ENCODE measurements at places on chromosomes 3 and 15.

GRCh38 chr3:13718000-13718399, 161.9 kb downstream of the WNT7A start:
- DNase-seq: no peak

DNA sequence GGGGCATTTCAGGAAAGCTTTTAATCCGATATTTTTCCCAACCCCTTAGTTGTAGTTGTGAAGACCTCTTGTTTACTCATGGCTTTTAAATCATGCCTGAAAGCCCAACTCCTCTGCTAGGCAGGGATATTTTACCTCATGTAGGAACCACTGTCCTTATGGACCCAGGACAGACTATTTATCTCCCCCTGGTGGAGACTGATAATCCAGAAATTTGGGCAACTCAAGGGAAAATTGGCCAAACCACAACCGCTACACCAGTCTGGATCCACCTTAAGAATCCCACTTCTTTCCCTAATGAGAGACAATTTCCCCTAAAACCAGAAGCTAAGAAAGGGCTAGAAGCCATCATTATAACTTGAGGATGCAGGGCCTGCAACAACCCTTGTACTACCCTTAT, 248.1 kb upstream of the STAC start:
- no peak for DNase-seq

DNA sequence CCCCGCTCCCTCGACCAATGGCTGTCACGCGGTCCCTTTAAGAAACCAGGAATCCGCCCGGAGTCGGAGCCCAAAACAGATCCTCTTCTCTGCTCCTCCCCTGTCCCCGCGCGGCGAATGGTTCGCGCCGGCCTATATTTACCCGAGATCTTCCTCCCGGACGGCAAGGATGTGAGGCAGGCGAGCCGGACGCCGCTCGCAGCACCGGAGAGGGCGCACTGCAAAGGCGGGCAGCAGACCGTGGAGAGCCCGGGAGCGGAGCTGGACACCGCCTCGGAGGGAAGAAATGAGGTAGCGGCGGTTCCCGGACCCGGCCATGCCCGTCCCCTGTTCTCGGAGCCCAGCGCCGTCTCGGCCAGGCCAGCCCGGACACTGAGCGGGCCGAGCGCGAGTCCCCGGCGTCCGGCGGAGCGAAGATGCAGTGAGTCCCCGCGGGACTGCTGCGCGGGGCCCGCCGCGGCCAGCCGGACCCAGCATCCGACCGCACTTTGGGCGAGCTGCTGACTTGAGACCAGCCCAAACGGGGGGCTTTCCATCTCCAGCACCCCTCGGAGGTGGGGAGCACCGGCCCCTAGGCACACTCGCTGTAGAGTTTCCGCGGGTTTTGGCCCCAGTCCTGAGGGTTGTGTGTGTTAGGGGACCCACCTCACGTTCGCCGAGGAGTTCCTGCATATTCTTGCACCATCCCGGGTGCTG, at the start of gene FAM43A:
FAM43A (plus strand) TSS at position 166 of the 696 bp plus-strand sequence. CDS start 944 bp downstream, outside the sequence.
- DNase-seq: peak; percentile 97

DNA sequence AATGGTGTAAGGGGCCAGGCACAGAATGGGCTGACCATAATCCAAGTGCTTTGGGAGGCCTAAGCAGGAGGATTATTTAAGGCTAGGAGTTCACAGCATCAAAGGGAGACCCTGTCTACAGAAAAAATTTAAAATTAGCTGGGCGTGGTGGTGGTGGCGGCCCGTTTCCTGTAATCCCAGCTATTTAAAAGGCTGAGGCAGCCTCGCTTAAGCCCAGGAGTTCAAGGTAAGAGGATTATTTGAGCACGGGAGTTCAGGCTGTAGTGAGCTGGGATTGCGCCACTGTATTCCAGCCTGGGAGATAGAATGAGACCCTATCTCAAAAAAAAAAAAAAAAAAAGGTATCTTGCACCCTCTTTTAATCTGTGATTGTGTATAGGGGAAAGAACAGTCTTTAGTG, 1.9 kb downstream of the TMA7 start:
- DNase-seq: no peak

GRCh38 chr15:90889736-90890456, 5.6 kb downstream of the FES start:
- DNase-seq: peak; percentile 46

- no peak for DNase-seq
Measured at GRCh38 chr3:161349529-161350312, 21.6 kb downstream of the SPTSSB start.

GRCh38 chr15:100794008-100794407, 85.6 kb upstream of the ALDH1A3 start:
- DNase-seq: no peak

DNA sequence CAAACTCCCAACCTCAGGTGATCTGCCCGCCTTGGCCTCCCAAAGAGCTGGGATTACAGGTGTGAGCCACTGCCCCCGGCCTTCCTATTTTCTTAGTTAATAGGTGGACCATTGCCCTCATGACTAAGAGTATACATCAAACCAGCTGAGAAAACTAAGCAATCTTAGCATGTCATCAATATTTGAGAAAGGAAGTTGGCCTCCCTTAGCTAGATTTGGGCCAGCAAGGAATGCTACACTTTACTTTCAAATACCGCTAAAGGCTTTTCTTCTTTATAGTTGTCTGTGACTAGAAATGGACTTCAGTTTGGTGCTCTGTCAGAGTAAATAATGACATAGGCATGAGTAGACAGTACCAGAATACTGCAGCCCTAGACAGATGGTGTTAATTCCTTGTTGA, 199.3 kb downstream of the GAP43 start:
- no peak for DNase-seq

- peak; percentile 78 for DNase-seq
Measured at GRCh38 chr3:46908986-46909534, 31.5 kb downstream of the PTH1R start.

- no peak for DNase-seq
Measured at GRCh38 chr3:71694358-71694999, 30.7 kb downstream of the EIF4E3 start.

GRCh38 chr3:2735392-2735894, 374.7 kb downstream of the IL5RA start:
- DNase-seq: no peak

GRCh38 chr15:60363087-60363549, 34.7 kb downstream of the ANXA2 start:
- DNase-seq: no peak

GRCh38 chr3:20236603-20237002, 50.6 kb upstream of the SGO1 start:
- DNase-seq: no peak

DNA sequence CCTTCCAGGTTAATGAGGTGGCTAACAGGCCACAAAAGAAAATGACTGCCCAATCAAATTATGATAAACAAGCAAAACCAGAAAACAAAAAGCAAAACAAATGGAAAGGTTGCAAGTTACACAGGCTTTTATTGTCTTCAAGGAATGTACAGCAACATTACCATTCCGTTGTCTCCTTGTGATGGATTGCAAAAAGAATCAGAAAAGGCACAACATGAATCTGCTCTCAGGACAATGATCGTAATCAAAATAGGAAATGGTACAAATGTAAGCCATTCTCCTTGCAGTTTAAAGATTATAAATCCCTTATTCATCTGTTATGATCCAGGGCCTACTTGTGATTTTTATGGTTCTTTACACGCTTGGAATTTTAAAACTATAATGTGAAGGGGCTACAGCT, 125.8 kb downstream of the ECT2 start:
- DNase-seq: no peak

All from right cardiac atrium (tissue), 5 donors.